ENCODE measurements at places on chromosomes 7 and 10.

DNA sequence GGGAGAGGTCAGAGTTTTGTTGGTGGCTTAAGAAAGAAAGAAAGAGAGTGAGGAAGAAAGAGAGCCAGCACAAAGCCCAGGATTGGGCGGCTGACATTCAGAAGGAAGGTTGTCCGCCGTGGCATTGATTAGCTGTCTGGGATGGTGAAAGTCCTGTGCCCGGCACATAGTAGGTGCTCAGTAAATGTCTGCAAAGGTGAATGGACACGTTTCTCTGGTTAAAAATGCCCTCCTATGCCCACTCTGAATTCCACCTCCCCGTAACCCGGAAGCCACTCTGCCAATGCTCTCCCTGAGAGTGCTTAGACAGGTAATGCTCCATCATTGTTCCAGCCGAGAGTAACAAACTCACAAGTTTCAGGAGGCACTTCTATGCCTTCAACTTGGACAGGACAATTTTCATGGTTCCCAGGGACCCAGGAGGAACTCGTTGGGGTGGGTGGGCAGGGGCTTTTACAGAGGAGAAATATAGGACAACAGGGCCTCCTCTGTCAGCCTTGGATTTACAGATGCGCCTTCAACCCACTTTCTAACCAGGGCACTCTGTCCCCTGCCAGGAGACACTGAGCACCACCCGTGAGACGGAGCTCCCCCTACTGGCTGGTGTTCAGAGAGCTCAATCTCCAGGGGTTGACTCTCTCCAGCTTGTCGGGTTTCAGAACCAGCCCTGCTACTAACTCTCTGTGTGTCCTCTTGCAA, 411.5 kb upstream of the ZMIZ1 start:
- DNase-seq: no peak

DNA sequence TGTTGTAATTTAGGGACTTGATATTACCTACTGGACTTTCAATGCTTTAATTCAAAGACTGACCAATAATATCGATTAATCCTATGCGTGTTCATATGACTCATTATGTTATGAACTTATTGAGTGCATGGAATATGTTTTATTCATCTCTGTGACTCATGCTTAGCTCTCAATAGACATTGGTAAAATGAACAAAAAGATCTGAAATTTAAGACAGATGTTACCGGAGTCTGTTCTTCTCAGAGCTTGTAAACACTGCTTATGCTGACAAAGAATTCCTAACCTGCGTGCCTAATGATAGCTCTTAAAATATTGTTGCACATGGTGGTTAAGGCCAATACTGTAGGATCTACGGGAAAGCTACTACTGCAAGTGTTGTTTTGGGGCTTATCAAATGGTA, 131.5 kb upstream of the ACBD5 start:
- DNase-seq: no peak

DNA sequence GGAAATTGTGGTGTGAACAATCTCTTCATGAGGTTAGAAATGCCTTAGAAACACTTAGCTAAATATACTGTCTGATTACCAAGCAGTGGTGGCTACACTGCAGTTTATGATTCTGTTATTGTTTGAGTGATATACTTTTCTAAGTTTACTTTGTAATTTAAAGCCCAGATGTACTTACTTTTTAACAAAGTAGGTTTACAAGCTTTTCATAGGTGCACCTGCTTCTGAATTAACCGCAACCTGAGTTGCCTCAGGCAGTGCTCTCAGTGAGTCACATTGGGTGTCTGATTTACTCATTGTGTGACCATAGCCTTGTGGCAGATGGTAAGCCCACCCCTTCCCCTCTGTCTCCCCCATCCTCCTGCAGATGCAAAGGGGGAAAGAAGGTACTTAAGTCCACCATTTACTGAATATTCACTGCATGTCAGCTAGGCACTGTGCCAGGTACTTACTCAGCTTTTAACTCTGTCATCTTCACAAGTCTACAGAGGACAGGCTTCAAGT, 9.0 kb downstream of the MTURN start:
- DNase-seq: peak; percentile 77

DNA sequence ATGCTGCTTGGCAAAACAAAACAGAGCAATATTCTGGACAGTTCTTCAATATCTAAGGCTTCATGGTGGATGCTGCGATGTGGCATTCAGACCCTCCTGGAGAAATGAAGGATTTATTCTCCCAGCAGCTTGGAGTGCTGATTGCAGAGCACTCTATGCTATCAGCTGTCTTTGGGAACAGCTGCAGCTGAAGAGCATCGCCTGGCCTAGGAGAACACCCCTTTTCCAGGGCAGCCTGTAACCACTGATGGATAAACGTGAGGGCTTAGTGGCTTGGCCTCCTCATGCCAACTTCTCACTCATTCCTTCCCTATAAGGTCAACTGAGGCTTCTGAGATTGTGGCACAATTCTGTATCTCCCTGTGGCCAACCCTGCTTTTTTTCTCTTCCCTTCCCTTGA, 638.1 kb upstream of the CNTNAP2 start:
- no peak for DNase-seq

DNA sequence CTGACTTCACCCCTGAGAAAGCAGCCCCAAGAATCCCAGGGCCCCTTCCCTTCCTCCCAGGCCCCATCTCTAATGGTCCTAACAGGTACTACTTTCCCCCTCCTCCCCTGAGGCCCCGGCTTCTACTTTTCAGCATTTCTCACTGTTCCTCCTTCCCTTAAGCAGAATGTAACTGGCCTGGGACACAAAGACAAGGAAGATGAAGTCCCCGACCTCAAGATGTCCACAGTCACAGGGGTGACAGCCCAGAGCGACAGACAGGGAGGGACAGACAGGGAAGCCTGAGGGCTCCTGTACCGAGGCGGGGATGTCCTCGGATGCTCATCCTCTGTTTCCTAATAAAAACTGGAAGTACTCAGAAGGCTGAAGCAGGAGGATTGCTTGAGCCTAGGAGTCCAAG, 11.6 kb downstream of the AOC1 start:
- DNase-seq: no peak

DNA sequence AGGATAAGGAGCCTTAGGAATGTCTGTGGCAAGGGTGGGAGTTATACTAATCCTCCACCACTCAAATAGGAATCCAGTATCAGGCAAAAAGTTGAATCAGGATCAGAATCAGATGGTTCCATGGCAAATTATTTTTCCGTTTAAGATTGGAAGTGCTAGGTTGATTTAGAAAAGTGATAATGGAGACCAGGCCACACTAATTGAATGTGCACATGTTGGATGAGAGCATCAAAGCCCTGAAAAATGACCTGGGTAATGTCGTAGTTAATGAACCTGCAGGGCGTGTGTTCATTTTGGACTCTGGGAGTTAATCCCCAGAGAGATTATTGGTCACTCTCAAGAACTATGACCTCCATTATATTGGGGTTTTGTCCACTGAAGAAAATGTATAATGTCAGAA, 53.3 kb upstream of the UBN2 start:
- no peak for DNase-seq

GRCh38 chr10:87579563-87579962, 74.9 kb downstream of the MINPP1 start:
- no peak for DNase-seq
